Stimulated activated CD4-positive, alpha-beta T cell treated with anti-CD3 and anti-CD28 coated beads, Interleukin-4, amount 100 ng/mL, for 4 hours (primary cell): ENCODE measurements at places on chromosomes 2 and 18.

- no peak for DNase-seq
Observed at GRCh38 chr2:101511381-101511780, 36.5 kb upstream of the RFX8 start.

DNA sequence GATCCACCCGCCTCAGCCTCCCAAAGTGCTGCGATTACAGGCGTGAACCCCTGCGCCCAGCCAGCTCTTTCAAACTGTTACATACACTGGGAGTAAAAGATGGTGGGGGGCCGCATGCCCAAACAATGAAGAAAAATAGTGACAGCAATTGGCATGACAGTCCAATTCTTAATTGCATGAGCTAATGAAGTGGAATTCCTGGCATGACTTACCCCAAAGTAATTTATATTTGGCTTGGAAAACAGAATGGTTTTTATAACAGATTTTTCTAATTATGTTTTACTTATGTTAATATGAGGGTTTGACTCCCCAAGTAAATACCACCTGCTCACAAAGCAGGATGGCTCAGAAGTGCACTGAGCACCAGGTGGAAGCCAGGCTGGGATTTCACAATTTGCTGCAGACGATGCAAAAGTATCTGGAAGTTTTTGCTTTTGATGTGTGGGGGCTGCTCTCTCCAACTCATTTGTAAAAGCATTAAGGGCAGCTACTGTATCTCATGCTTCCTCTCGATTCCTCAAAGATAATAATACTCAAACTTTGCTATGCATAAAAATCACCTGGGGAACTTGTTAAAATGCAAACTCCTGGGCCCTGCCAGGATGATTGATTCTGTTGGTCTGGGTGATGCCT lies 24.0 kb upstream of the ATG16L1 start:
- DNase-seq, result no peak

DNA sequence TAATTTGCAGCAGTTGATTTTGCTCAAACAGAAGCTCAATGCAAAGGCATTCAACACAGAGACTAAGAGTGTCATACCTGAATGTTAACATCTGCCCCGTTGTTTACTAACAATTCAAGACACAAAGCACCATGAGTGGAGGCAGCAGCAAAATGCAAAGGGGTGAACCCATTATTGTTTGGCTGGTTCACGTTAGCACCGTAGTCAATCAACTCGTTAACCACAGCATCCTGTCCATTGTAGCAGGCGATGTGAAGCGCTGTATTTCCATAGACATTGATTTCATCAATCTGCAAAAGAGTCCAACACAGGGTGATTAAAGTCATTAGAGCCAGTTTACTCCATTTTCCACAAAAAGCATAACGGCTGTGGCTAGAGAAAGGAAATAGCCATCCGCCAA lies 189.3 kb downstream of the ANKRD44 start:
- DNase-seq, result no peak

- DNase-seq, result no peak
Observed at GRCh38 chr2:138677221-138677620, 103.0 kb downstream of the NXPH2 start.

GRCh38 chr2:131557558-131558321 lies 30.1 kb downstream of the CCDC74A start:
- no peak for DNase-seq

DNA sequence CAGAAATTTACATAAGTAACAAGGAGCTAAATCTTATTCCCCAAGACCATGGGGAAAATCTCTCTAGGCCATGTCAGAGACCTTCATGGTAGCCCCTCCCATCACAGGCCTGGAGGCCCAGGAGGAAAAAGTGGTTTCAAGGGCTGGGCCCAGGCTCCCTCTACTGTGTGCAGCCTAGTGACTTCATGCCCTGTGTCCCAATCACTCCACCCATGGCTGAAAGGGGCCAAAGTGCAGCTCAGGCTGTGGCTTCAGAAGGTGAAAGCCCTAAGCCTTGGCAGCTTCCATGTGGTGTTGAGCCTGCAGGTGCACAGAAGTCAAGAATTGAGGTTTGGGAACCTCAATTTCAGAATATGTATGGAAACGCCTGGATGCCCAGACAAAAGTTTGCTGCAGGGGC lies 1612.7 kb upstream of the SLC39A10 start:
- DNase-seq, result no peak

DNA sequence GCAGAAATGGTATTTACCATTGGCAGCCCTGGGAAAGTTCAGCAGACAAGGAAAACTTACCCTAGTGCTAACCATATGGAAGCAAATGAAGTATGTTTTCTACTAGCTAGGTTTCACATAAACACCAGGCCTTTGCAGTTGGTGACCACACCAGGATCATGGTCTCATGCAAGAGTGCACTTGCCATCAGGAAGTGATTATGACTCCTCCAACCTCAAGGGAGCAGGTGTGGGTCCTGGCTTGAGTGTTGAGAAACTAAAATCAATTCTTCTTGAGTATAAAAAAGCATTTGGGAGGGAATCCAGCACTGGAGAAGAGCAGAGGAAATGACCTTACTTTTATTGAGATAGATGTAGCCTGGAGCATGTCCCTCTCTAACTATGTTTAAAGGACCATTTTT lies 56.8 kb upstream of the SPAG16 start:
- no peak for DNase-seq
